ENCODE measurements at places on chromosomes 3 and 15.

GRCh38 chr3:195015021-195015420, 255.9 kb downstream of the XXYLT1 start:
- peak; percentile 56 for DNase-seq

- DNase-seq, result peak; percentile 8
Observed at GRCh38 chr15:42035435-42035761, 14.6 kb upstream of the PLA2G4E start.

DNA sequence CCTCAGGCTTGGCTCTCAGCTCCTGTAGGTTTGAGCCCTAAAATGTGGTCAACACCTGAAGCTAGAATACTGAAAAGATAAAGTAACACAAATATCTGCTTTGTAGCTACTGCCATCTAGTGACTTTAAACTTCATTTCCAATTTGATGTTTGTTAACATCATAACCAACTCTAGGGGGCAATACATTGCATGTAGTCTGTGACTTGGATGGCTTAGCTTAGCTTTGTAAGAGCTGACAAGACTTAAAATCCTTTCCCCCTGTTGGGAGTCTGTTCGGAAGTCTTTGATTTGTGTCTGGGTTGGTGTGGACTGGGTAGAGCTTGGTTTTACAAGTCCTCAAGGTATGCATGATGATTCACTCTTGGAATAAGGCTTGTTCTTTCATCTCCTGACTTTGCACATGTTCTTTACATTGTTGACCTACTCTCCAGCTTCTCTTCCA, 51.7 kb downstream of the SCN11A start:
- DNase-seq, result peak; percentile 77

GRCh38 chr3:47803480-47804025, 615 bp downstream of the DHX30 start:
- no peak for DNase-seq

- no peak for DNase-seq
Observed at GRCh38 chr15:28182216-28182615, 83.1 kb upstream of the OCA2 start.

DNA sequence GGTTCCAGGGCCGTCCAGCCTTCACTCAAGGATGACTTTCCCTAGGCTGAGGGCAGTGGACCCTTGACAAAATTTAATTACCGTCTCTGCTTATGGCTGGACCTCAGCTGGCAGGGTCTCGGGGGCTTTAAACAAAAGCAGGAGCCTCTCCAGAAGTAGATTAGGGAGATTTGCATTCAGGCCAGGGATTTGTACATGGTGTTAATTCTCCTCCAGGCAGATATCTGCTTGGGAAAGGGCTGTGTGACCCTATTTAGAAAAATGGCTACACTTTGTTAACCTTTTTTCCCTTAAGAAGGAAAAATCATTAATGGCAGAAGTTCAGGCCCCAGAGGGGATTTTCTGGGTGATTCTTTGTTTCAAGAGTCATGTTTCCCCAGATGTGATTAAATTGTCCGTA, 329.1 kb upstream of the C2CD4B start:
- DNase-seq, result no peak

DNA sequence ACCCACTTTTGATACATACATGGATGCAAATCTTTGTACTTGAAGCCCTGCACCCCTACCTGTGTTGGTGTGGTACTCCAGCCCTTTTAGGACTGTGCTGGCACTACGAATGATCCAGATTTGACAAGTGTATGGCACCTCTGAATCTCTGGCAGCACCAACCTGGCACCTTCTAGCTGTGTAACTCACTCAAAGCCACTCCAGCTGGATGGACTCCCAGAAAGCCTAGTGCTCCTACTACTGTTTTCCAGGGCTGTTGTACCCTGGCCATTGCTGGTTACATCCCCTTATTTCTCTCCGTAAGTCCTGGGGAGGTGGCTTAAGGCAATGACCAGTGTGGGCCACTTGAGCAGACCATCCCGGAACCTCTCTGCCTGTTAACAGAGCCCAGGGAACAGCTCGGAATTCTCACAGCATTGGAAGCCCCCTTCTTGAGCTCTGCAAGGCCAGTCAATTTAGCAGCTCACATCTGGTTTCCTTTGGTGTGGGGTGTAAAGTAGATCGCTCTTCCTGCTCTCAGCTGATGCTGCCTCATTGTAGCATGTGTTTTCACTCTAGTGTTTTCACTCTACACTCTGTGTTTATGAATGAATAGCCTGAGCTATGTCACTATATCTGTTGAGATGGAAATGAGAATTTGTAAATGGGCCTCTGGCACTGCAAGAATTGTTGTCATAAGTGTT, 12.2 kb downstream of the CALML4 start:
- DNase-seq, result no peak

GRCh38 chr3:173690542-173691180, 293.1 kb downstream of the NLGN1 start:
- DNase-seq, result no peak

GRCh38 chr3:72189339-72189738, 404.4 kb upstream of the PROK2 start:
- no peak for DNase-seq

- DNase-seq, result no peak
Observed at GRCh38 chr3:12367346-12367745, 78.5 kb downstream of the PPARG start.

GRCh38 chr3:67015702-67016484, 17.8 kb downstream of the KBTBD8 start:
- DNase-seq, result peak; percentile 94

DNA sequence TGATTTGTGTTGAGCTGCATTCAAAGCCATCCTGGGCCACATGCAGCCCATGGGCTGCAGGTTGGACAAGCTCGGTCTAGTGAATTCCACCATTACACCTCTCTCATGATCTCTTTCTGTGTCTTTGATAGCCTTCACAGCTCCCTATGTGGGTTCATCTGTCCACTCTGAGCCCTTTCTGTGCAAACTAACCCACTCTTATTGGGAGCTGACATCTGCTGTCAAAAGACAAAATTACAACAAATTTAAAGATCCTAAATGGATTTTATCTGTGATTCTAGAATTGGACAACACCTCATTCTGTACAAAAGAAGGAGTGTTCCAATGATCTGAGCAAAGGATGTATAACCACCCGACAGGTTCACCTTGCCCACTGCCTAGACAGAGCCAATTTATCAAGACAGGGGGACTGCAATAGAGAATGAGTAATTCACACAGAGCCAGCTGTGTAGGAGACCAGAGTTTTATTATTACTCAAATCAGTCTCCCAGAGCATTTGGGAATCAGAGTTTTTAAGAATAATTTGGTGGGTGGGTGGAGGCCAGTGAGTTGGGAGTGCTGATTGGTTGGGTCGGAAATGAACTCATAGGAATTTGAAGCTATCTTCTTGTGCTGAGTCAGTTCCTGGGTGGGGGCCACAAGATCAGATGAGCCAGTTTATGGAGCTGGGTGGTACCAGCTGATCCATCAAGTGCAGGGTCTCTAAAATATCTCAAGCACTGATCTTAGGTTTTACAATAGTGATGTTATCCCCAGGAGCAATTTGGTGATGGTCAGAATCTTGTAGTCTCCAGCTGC, 2.6 kb upstream of the XYLB start:
- peak; percentile 13 for DNase-seq

- DNase-seq, result no peak
Observed at GRCh38 chr3:194103505-194103904, 32.4 kb upstream of the HES1 start.

DNA sequence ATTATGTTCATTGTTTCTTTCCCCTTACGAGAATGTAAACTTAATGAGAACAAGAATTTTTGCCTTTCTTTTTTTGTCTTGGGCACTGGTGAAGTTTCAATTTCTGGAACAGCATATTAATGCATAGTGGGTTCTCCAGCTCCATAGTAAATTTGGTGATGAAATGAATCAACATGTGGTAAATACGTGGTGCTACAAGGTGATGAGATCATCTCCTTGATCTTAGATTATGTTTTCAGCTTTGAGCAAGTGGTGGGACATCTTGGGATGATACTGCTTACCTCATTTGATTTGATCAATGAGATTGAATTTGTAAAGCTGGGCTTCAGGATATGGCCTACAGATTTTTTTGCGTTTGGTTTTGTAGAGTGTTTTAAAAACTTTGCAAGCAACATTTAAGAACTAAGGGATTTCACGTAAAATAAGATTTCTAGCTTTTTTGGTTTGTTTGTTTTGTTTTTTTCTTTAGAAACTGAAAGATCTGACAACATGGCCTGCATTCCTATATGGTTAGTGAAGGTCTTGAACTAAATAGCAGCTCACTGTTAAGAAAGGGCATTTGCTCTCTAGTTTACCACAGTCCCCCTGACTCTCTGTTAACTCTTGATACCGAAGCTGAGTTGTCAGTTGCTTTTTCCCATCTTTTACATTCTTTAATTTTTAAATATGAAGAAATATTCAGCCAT, 45.6 kb downstream of the FNDC3B start:
- DNase-seq, result peak; percentile 58

DNA sequence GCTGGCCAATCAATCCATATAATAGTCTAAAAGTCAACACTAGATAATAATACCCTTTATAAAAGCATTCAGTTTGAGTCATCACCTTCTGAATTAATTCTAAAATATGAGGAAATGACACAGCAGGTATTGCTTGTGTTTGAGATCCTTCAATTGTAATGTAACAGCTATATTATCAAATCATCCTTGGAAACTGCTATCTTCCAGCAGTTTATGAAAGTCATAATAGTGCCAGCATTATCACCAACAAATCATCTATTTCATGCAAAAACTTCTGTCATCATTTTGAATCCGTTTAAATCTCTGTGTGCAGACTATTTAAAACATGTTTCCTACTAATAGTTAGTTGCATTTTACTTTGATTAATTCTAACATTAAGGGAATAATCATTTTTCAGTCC, 468.7 kb downstream of the CADM2 start:
- DNase-seq, result no peak

DNA sequence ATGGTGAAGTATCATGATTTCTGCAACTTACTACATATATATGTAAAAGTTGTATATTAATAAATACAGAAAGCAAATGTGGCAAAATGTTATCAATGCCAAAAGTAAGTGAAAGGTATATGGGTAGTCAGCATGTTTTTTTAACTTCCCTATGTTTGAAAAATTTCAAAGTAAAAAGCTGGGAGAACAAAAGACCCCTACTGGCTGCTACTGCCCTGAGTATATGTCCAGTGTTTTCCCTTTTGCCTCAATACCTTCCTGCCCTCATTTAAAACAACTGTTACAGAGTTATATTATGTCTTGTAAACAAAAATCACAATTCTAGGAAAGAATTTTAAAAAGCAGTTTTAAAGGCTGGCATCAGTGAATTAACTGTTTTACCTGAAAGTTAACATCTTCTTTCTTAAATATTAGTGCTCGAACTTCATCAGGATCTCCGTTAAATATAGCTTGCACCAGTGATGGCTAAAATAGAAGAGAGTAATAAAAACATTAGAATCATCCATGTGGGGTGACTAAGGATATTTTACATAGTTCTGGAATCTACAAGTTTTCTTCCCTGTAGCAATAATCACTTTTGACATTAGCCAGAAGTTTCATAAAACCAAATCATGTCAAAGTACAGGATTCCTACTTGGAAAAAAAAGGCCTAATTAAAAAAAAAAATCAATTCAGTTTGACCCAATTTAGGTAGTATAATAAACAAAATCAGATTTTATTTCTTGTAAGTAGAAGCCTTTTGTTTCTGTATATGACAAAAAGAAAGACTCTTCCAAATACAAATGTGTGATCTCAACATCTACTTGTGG, 2.7 kb downstream of the ANKRD28 start:
- DNase-seq, result peak; percentile 50

- DNase-seq, result peak; percentile 25
Observed at GRCh38 chr3:183745300-183746098, 47.9 kb downstream of the YEATS2 start.

DNA sequence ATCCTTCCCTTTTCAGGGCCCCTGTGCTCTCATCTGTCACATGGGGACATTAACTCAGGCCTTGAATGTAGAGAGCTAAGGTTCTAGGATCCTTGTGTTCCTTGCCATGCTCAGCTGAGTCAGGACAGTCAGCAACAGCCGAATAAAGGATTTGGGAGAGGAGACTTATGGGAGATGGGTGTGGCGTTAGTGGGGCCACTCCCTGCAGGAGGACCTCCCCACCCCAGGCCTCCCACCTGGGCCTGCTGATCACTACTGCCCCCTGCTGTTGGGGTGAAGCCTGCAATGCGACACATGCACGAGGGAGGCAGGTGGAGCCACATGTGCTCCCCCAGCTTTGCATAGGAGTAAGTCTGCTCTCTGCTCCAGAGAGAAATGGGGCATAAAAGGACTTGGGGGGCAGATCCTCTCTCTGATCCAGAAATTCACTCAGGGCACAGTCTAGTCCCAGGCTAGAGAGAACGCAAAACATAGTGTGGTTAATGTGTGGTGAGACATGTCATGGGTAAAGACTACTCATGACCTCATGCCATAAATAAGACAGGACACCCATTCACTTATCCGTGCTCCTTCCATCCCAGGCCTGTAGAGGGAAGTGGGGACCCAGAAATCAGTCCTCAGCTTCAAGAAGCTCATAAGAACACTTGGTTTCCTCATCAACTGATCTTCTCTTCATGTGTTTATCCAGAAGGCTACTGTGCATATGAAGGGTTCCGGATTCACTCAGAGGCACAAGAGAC, 19.4 kb downstream of the RBP1 start:
- peak; percentile 44 for DNase-seq

- peak; percentile 50 for DNase-seq
Observed at GRCh38 chr3:120741837-120742197, 499 bp downstream of the RABL3 start.

GRCh38 chr3:108183181-108183580, 39.0 kb downstream of the IFT57 start:
- no peak for DNase-seq

DNA sequence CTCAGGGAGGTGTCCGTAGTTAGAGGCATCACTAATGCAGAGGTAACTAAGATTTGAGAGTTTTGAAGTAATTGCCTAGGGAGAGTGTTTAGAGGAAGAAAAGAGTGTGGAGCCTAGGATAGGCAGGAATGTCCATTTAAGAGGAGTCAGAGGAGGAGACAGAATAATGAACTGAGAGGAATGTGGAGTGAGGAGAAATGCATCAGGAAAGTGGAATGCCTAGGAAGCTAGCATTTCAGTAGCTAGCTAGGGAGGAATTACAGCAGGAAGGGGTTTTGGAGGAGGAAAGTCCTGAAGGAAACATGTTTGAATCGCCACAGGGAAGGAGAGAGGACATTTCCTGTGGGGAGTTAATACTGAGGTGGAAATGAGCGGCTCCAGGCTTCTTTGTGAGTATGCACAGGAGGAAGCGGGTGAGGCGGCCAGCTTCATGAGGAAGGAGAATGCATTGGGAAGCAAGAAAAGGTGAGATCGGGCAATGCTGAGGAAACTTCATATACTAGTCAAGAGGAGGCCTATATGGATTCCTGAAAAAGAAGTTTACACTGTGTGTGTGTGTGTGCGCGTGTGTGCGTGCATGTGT, 154.3 kb downstream of the TMEM108 start:
- no peak for DNase-seq

GRCh38 chr15:68599560-68600071, 20.8 kb downstream of the CORO2B start:
- no peak for DNase-seq

GRCh38 chr3:39347586-39347876, 18.0 kb downstream of the CCR8 start:
- DNase-seq, result no peak

GRCh38 chr3:64591615-64592014, 96.2 kb downstream of the ADAMTS9 start:
- no peak for DNase-seq

Measured in fibroblast of villous mesenchyme (primary cell).